Transverse colon (tissue), 4 donors: ENCODE measurements at places on chromosomes 4 and X. TPM values are rescaled to one million over a fixed set of nuclear protein-coding genes. Genes with fewer than 3 reads are reported as not detected.

The SRPK3 gene
- total RNA-seq: 1.8 TPM

The PALLD gene
- total RNA-seq: 309 TPM

The FGFBP2 gene
- not detected for total RNA-seq

The FAM184B gene
- total RNA-seq: 0.16 TPM

The SMPX gene
- not detected for total RNA-seq

The NALF2 gene
- total RNA-seq: not detected

DNA sequence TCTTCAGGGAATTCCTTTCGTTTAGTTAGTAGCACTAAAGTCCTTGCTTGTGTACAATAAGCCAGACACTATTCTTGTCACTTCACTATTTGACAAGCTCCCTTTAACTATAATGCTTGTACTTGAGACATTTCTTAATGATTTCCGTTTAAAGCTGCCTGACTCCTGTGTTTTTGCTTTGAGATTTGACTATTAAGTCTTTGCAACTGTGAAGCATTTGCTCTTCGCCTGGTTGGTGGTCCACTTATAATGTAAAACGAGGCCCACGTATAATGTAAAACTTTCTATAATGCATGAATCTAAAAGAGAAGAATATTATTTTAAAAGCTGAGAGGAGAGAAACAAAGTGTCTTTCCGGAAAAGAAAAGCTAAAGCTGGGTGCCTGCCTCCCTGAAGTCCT, 204.1 kb upstream of the FAM47C start:
- H3K4me3 ChIP-seq: no peak overlapping the region
- no peak overlapping the region for H3K27ac ChIP-seq
- no peaks in the 10 kb centered on the region for H3K4me1 ChIP-seq
- H3K36me3 ChIP-seq: no peaks in the 10 kb centered on the region
- H3K27me3 ChIP-seq: no peaks in the 10 kb centered on the region
- DNase-seq: no peak

DNA sequence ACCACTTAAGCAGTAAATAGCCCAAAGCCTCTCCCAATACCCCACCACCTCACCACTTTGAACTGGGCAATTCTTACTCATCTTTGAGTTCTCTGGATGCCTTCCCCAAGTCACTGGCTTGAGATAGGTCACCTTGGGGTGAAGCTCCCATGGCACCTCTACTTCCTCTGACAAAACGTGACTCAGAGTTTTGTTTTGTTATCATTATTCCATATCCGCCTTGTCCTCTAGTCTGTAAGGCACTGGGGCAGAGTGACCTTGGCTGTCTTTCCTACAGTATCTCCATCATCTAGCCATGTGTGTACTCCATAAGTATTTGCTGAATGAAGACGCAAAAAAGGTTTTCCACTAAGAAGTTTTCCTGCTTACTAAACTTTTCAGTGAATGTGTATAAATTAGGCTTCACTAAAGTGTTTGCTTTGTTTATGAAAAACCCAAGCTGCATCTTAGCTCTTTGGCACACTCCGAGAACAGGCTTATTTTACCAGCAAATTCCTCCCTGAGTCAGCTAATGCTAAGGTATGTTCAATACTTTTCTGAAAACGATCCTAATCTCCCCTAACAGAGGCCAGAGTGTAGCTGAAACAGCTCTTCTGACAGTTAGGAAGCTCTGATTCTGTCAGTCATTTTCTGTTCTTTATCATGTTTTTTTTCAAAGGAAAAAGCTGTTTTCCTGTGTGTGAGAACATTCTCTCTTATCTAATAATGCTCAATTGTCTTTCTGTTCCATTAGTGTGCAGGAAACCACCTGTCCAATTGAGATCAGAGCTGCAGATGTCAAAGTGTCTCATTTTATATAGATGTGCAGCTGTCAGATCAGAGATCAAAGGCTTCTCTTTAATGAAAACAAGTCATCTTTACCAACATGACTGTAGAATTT, 30.2 kb upstream of the TSPAN5 start:
- no peak overlapping the region for H3K4me3 ChIP-seq
- no peaks in the 10 kb centered on the region for H3K36me3 ChIP-seq
- DNase-seq: no peak
- no peaks in the 10 kb centered on the region for H3K4me1 ChIP-seq

DNA sequence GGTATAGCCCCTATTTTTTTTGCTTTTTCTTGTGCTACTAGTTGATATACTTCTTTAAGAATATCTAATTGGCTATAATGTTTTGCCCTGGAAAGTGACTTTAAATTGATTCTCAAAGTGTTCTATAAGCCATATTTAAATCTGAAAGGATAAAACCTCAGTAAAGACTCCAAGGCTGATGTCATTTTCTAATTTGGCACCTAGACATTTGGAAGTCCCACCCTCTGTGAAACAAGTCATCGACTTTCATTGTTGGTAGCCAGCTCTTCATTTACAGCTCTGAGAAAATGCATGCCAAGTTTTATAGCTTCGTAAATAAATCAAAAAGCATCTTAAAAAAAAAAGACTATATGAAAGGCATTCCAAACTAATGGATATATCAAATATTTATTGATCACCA, 18.0 kb upstream of the STAG2 start:
- no peak overlapping the region for H3K27ac ChIP-seq
- no peak for DNase-seq
- no peak overlapping the region for H3K4me3 ChIP-seq

DNA sequence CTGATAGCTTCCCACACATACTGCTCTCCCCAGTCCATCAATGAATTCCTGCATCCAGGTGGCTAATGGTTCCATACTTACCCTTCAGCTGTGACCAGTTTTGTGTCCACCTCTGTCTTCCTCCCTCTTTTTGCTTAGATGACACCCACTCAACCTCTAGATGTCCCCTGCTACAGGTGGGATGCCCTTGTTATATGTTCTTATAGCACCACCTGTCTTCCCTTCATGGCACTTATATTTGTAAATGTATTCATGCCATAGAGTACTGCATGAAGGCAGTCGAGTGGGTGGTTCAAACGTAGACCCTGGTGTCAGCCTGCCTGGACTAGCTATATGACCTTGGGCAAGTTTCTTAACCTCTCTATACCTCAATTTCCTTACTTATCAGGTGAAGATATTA, 6.5 kb upstream of the USP46 start:
- DNase-seq: no peak
- H3K4me3 ChIP-seq: no peak overlapping the region
- no peaks in the 10 kb centered on the region for H3K36me3 ChIP-seq
- no peak overlapping the region for H3K27ac ChIP-seq
